ENCODE measurements at places on chromosomes 12 and 14.

DNA sequence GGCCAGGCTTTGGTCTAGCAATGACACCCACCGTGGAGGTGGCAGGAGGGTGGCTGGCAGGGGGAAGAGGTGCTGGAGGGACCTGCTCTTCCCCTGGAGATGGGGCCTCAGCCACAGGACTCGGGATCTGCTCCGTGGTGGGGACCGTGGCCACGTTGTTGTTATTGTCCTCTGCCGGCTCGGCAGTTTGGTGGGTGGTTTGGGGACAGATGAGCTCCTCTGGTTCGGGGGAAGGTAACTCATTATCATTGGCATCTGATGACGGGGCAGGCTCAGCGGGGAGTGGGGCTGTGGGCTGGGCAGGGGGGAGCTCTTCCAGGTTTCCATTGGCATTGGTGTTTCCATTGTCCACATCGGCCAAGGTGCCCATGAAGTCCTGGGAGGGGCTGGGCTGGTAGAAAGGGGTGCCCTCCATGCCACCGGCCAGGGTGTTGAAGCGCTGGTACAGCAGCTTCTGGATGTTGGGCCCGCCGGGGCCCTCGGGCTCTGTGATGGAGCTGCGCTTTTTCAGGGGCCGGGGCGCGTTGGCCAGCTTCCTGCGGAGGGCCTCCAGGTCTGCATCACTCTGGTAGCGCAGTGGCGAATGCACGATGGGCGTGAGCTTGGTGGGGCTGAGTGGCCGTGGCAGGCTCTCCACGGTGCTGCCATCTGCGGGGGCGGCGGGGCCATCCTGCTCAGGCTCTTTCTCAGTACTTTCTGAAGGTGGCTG lies 24.3 kb downstream of the ZFYVE21 start:
- DNase-seq: no peak

DNA sequence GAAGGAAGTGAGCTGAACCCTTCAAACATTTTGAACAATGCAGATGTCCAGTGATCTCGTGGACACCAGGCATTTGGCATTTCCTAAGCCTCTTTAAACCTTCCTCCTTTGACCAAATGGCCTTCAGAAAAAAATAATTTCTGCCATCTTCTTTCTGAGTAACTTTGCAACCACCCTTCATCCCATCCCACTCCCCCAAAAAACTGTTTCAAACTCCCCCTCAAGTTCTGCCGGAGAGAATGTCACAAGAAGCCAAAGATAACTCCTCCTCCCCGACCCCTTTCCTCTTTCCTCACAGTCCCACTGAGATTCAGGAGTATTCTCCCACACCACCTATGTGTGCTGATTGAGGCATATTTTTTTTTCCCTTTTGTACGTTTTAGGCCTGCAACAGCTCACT lies 1.7 kb downstream of the KSR2 start:
- DNase-seq: no peak

DNA sequence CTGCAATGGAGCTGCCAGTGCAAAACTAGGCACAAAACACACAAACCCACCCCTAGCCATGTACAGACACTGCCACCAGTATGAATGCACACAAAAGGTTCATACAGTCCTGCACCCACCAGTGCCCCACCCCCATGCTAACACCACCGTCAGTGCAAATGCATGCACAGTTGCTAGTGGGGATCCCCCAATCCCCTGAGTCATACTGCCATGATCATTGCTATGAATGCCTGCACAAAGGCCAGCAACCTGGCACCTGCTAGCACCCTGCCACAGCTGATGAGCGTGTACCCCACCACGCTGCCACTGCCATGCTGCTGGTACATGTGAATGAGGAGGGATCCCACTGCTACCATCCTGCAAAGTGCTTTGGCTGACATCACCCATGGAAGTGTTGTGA lies 23.9 kb downstream of the PZP start:
- DNase-seq: no peak

DNA sequence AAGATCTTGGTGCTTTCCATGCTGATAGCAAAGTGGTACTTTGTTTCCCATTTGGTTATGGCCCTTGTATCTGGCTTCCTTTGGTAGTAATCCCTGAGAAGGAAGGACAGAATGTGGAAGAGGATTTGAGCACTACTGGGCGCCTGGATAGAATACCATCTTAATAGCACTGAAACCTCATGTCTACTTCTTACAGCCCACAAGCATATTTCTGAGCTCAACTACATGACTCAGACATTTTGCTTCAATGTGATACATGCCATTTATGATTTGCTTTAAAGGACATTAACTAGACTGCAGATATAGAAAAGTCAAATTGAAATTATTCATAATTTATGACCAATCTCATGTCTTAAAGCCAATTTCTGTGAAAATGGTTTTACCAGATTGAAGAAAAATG lies 80.4 kb downstream of the LIN7A start:
- DNase-seq: no peak

DNA sequence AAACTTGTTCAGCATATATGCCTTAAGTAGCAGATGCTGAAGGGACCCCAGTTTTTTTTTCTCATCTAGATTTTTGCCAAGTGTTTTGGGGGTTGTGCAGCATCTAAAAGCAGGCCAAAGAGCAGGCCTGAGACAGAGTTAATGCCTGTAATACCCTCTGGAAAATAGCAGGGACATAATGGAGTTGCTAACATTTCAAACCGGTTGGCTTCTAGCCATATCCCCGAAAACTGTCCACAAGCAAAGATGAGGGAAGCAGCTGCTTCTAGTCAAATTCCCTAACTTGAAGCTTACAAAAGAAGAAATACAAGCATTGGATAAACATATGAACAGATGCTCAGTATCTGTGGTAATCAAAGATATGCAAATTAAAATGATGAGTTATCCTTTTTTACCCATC lies 52.1 kb upstream of the AEBP2 start:
- DNase-seq: no peak

GRCh38 chr14:50469982-50470381 lies 62.4 kb downstream of the MAP4K5 start:
- DNase-seq: no peak

GRCh38 chr12:53644133-53644532 lies 18.0 kb upstream of the ATF7 start:
- no peak for DNase-seq

DNA sequence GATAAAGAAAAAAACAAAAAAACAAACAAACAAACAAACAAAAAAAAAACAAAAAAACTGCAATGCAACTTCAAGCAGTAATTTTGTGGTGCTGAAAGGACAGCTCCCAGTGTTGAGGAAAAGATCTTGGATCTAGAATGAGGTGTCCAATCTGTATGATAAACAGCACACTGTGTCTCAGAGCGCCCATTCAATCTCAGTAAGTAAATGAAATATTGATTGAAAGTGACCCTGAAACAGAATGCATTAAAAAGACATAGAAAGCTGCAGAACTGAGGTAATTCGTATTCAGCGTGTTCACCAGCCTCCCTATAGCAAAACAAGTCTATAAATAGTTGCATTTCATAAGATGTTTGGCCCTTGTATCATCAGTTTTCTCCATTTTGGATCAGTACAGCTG lies 153.0 kb downstream of the NOVA1 start:
- DNase-seq: no peak

- no peak for DNase-seq
Observed at GRCh38 chr14:37708481-37708880, 113.1 kb downstream of the TTC6 start.

GRCh38 chr12:25767606-25768005 lies 190.9 kb upstream of the RASSF8 start:
- DNase-seq: no peak

DNA sequence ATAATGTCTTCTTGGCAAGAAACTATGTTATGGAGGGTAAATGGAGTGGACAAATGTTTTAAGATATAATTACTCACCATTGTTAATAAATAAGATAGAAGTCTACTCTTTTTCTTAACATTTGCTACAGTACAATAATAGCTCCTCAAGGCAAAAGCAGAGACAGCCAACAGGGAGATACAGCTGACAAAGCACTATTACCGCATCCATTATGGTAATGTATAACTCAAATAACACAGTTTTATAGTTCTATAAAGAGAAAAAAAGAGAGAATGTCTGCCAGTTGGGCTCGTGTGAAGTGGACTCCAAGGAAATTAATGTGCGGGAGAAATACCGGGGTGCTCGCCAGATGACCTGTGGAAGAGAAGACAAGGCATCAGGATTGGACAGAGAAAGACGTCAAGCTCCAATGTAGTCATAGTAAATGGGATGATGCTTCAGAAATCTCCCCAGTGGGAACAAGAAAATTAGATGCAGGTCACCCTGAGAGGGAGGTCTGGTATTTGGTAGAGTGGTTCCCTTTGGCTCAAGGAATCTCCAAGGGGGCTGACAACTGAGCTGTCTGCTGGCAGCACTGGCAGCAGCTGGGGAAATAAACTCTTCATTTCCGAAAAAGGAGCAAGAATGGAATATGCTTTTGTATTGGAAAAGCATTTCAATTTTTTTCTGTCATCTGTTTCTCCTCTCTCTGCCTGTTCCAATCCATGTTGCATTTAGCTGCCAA lies 343.9 kb downstream of the LRFN5 start:
- no peak for DNase-seq

DNA sequence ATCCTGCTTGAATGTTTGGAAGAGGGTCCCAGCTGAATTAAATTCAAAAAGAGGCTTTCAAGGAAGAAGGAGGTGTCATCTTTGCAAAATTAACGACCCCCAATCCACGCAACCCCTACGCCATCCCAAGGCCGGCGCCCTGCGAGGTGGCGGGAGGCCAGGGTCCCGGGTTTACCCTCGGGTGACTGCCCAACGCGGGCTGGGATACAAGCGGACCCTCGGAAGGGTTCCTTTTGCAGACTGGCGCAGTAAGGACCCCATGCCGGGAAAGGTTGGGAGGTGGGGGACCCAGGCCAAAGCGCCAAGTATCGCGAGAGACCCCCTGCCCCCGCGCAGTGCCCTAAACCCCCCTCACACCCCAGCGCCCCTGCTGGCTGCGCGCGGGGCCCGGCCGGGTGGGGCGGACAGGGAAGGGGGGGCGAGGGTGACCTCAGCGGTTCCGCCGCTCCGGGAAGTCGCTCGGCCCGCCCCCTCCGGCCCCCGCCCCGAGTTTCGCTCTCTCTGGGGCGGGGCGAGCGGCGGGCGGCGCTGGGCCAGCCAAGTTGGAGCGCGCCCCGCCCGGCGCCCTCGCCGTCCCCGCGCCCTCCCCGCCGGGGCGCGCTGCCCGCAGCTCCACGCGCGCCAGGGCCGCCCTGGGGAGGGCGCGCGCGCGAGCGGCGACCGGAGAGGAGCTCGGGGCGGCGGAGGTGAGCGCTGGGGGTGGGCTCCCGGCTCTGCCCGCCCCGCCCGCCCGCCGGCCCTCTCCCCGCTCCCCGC lies 708 bp upstream of the ZBTB42 start:
- no peak for DNase-seq

DNA sequence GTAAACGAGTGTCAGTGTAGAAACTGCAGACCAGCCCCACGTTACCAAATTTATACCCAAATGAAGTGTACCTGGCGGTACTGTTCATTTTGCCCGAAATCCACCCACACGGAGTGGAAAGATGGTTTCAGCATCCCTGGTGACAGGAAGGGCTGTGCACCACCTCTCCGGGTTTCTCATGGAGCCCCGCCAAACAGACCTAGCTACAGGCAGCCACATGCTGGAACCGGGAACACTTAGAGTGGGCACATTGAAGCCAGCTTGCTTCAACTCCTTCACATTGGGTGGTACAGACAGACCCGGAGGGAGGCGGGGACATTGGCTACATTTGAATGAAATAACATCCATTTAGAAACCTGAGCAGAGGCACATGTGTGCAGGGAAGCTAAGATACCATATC lies 84.4 kb downstream of the PPP2R5C start:
- no peak for DNase-seq

- no peak for DNase-seq
Observed at GRCh38 chr12:14283489-14284144, 81.9 kb upstream of the ATF7IP start.

- DNase-seq: no peak
Observed at GRCh38 chr12:19299765-19300164, 139.5 kb upstream of the AEBP2 start.

DNA sequence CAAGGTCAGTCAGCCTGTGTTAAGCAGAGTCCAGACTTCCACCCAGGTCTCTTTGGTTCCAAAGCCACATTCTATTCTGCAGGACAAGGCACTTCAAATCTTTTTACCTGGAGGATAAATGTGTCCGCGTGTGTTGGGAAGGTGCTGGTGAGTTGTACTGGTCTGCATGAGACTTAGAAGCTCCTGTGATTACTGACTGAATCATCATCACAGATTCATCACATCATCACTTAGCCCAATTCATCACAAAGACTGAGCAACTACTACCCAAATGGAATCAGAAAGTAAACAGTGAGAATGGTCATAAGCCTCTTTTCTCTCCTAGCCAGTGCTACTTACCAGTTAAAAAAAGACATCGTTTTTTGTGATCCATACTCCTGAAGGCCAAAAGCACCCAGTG lies 5.3 kb downstream of the SLC15A5 start:
- no peak for DNase-seq

DNA sequence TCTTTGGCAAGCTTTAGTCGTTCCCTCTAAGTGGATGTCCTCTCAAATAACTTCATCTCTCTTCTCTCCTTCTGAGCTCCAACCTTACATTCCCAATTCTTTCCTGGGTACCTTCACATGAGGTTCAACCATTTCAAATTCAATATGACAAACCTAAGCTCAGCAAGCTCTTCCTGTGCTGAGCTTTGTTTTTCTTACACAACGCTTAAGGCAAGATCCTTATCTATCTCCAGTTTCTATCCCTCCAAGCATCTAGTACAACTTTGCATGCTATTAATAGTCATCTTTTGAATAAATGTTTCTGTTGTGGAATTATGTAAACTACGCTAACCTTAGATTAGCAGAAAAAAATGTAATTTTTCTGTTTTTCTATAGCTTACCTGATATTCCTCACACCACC lies 63.7 kb upstream of the IFNG-AS1 start:
- no peak for DNase-seq

DNA sequence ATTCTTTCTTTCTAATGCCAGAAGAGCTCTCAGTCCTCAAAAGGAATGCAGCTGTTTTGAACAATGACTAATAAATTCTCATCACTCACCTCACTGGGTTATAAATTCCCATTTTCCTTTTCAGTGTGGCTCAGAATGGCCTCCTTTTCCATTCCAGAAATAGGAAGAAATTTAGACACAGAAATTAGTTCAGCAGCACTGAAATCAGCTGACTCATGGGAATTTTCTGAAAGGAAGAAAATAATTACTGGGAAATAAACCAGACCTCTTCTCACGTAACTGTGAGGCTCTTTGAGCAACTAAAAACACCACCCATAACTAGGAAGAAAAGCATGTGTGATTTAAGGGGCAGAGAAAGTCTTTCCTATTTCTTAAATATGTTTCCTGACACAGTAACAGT lies 23.8 kb downstream of the CD163 start:
- no peak for DNase-seq

DNA sequence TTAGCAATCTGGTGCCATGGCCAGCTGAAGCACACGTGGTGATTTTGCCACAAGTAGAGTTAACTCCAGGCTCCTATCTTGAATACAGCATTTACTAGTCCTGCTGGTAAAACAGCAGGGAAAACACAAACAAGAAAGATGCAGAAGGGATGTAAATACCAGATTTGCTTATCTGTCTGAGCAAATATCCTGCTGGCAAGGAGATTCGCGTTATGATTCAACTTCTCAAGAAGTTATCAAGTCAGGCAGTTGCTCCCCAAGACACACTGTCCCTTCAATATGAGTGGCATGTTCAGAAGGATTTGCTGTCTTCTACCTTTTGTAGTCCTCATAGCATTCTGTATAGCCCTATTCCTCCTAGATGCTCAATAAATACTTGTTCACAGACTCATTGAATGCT lies 171.2 kb upstream of the EGLN3 start:
- no peak for DNase-seq

- DNase-seq: no peak
Observed at GRCh38 chr14:97022741-97023140, 225.6 kb downstream of the VRK1 start.

- DNase-seq: no peak
Observed at GRCh38 chr14:100375266-100375962, 52.3 kb downstream of the SLC25A47 start.
